GM10248 (cell line): ENCODE measurements at places on chromosomes 2 and 18.

DNA sequence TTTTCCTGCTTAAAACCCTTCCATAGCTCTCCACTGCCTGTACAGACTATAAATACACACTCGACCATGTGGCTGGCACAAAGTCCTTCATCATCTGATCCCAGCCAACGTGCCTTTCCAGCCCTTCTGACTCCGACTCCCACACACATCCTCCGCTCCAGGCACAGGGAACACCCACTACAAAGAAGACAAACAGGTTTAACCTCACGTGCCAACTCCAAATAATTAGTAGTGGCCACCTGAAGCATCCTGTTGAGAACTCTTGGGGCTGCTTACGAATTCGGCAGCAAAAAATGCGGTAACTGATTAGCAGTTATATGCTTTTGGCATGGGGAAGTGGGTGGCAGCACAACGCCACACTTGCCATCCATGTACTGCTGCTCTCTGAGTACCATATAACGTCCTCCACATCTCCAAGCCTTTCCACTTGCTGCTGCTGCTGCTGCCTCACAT is 12.1 kb downstream of the SPIRE1 start:
- no peak for DNase-seq

DNA sequence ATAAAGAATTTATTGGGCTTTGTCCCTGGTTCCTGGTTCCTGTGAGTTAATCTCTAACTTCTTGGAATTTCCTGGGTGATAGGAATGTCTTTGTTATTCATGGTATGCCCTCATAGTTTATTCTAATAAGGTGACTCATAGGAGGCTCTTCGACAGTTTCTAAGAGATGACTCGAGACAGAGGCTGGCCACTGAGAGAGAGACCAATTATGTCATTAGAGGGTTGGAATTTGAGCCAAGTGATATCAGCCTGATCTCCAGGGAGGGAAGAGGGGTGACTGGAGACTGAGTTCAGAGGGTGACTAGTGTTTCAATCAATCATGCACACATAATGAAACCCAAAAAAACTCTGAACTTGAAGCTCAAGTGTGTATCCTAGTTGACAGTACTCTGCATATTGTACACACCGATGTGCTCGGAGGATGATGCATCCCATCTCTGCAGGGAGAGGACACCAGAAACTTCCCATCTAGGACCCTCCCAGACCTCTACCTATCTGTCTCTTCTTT is 185.7 kb downstream of the MTCL1 start:
- DNase-seq = no peak

GRCh38 chr2:86243950-86244733 is 44.9 kb downstream of the MRPL35 start:
- DNase-seq = peak; percentile 54

GRCh38 chr2:232388324-232388891 is 9.9 kb downstream of the ALPP start:
- DNase-seq = no peak

DNA sequence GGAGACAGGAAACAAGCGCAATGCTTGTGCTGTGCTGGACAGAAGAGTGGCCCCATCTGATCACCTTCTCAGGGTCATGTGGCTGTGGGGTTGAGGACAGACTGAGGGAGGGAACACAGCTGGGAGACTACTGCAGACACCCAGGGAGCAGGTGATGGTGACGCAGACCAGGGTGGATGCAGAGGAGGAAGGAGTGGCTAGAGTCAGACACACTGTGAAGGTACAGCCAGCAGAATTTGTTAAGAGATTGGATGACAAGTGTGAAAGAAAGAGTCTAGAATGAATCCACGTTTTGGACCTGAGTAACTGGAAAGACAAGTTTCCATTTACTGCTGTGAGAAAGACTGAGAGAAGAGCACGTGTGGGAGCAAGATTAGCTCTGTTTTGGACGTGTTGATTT is 15.9 kb upstream of the POMC start:
- no peak for DNase-seq

DNA sequence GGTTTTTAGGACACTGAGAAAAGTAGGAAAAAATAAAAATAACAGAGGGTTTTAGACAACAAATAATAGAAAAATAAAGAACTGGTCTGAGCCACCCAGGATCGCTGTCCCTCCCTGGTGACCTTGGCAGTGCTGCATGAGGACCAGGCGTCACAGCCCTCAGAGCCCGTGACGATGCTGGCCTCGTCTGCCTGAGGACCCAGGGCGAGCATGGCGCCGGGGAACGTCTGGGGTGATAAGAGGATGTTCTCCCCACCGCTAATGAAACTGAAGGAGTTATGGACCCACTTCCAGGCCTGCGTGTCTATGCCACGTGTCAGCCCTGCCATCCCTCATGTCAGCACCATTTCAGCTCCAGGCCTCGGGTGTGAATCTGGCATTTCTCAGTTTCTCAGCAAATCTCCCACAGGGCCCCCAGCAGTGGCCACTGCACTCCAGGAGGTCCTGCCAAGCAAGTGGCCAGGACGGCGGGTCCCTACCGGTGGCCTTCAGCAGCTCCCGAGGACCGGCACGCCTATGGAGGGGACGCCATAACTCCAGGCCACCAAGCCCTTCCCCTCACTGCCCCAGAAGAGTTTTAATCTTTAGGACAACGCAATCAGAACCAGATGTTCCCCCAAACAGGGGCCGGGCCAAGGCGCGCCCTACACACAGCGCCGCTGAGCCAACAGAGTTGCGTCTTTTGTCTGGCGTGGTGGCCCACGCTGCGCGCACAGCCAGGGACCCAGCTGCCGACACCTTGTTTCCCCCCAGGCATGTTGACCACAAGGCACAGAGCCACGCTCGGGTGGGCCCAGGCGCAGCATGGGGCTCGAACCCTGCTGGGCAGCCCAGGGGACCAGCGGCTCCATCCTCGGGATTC is 179.7 kb downstream of the TWIST2 start:
- DNase-seq = no peak
